Foreskin fibroblast (primary cell): ENCODE measurements at places on chromosomes 2 and 18.
A peak's percentile ranks its signal among the peaks of the same experiment; 100 is the strongest.

- peak; percentile 93 for DNase-seq
These were observed 89.2 kb downstream of the NFATC1 start for GRCh38 chr18:79484661-79485621.

DNA sequence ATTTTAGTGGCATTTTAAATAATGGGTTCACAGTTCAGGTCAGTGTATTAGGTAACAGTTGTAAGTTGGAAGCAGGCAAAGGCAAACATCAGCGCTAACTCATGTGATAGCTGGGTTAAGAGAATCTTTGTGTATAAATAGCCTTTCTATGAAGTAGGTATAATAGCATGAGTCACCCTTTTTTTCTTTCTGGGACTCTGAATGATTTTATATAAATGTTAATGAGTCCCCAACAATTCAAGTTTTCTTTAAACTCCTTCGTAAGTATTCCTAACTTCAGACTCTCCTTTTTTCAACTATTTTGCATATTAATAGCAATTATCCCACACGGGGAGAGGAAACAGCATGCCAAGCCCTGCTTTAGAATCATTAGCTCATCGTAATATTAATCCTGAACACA, 384.3 kb downstream of the PIK3C3 start:
- no peak for DNase-seq

DNA sequence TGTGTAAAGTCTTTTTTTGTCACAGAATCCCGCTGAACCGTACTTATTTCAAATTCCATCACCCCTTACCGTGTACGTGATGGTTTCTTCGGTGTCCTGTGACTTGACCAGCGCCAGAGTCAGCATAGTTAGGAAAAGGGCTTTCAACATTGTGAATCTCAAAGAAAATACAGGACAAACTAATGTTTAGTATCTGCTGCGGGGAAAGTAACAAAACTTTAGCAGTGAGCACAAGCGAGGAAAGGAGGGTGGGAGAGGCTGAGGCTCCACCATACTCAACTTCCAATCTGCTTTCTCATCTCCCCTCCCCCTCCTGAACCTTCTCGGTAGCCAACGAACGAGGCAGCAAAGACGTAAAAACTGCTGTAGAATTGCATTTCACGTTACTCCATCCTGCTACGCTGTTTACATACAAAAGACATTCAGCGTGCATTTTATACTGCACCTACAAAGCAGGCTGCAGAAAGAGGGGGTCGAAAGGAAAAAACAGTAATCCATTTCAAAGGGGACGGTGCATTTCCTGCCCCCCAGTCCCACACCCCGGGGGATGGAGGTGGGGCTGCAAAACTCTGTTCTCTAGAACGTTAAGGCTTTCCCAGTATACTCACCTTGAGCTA, 1.2 kb downstream of the EFEMP1 start:
- DNase-seq: no peak

GRCh38 chr2:214471382-214471781, 60.5 kb downstream of the VWC2L start:
- no peak for DNase-seq

- DNase-seq: no peak
These were observed 180.8 kb upstream of the MGAT5 start for GRCh38 chr2:134073023-134073422.

GRCh38 chr2:48504647-48505327, 25.2 kb upstream of the STON1 start:
- DNase-seq: peak; percentile 74

GRCh38 chr2:78585871-78586270, 439.6 kb upstream of the REG3G start:
- no peak for DNase-seq

- no peak for DNase-seq
These were observed 33.6 kb downstream of the SRBD1 start for GRCh38 chr2:45577441-45577840.

DNA sequence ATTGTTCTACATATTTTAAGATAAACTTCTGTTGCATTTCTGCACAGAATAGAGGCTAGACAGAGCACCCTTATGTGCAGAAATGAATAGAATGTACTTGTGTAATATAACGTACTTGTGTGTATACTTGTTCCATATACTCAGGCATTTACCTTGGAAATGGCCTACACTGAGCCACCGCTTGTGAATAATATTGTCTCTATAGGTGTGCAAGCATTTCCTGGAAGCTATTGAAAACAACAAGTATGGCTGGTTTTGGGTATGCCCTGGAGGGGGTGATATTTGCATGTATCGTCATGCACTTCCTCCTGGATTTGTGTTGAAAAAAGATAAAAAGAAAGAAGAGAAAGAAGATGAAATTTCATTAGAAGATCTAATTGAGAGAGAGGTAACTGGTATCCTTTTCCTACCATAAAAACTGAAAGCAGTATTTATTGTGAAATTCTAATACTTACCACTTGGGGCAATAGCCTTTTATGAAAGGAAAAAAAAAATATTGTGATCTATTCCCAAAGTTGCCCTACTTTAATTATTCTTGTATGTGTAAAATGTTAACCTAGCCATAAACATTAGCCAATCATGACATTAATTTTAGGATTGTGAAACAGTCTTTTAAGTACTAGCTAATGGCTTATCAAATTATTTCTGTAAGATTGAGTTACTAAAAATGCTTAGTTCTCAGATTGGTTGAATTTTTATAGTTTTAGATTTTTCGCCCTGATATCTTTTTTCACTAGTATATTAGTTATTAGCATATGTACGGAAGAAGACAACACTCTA, 18.0 kb downstream of the ZC3H15 start:
- peak; percentile 43 for DNase-seq

- no peak for DNase-seq
These were observed 322.8 kb downstream of the RIT2 start for GRCh38 chr18:42792731-42793130.

GRCh38 chr2:107148496-107148895, 262.5 kb upstream of the ST6GAL2 start:
- DNase-seq: no peak

- DNase-seq: no peak
These were observed 153.6 kb downstream of the UPP2 start for GRCh38 chr2:158255257-158255656.

- no peak for DNase-seq
These were observed 378.4 kb downstream of the RND3 start for GRCh38 chr2:150109028-150109427.

DNA sequence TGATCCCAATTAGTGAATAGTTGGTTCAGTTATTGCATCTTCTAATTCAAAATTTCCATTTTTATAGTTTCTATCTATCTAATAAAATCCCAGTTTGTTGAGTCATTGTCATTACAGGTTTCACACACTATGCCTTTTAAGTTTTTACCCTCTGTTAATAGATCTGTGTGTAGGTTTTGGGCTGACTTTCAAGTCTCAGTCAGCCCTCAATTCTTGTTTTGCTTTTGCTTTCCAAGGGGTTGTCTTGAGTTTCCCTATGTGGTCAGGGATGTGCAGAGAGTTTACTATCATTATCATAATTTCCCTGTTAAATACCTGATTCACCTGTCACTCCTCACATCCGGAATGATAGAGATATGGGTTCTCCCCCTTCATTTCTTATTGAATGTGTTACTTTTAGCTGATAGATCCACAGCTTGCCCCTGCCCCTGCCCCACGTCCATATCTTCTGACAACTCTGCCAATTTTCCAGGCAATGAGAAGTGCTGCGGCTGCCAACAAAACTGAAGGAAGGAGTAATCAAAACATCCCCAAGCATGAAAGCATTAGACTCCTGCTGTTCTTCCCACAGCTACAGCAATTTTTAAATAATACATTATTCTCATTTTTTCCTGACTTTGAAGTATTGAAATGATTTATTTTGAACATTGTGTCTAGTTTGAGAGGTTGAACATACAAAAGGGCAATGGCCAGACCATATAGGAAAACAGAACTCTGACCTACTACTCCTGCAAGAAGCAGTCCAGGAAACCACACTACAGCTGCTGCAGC, 1064.8 kb downstream of the SUCLG1 start:
- DNase-seq: no peak
